ENCODE measurements at places on chromosomes 3 and 15.

DNA sequence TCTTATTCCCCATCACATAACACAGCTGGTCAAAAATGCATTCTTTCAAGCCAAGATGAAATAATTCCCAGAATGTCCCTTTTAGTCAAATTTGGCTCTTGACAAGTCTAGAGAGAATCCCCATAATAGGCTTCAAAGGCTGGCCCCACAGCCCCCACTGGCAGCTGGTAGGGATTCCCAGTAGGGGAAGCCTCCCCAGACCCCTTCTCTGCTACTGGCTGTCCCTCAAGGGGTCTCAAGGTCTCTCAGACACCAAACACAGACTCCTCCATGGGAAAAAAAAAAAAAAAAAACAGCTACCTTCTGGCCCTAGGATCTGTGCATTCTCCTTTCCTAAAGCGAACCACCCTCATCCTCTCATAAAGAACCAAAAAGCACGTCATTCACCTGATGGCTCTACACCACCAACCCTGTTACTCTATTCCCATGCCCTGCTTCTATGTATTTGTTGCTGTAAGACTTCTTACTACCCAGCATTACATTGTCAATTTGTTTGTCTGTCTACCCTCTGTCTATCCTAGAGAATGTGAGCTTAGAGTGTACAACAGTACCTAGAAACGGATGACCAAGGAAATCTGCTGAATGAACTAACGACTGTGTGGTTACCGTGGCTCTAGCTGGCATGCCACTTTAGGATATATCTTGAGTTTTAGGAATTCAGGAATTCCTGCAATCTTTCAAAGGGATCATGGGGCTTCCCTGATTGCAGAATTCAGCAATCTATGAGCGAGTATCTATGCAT lies 164.1 kb upstream of the NSMCE3 start:
- DNase-seq = no peak

DNA sequence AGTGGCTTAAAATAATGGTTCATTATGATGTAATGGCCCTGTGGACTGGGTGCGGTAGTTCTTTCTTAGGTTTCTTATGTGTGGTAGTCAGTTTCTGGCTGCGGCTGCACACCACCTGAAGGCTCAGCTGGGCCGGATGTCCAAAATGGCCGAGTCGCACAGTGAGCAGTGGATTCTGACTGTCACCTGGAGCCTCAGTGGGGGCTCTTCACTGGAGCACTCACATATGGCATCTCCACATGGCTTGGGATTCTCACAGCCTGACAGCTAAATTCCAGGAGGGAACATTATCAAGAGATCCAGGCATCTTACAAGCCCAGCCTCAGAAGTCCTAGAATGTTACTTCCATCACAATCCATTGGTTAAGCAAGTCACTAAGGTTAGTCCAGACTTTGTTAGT lies 26.8 kb upstream of the ALDH1L1 start:
- no peak for DNase-seq

GRCh38 chr3:124779116-124779515 lies 48.9 kb downstream of the UMPS start:
- no peak for DNase-seq

DNA sequence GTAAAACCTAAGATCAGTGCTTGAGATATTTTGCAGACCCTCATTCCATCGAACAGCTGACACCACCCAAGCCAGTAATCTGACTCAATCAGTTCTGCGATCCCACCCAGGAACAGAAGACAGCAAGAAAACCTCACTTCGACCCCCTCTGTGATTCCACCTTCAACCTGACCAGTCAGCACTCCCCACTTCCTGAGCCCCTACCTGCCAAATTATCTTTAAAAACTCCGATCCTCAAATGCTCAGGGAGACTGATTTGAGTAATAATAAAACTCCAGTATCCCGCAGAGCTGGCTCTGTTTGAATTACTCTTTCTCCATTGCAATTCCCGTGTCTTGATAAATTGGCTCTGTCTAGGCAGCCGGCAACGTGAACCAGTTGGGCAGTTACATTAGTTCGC lies 25.7 kb upstream of the CLDN16 start:
- DNase-seq = no peak

DNA sequence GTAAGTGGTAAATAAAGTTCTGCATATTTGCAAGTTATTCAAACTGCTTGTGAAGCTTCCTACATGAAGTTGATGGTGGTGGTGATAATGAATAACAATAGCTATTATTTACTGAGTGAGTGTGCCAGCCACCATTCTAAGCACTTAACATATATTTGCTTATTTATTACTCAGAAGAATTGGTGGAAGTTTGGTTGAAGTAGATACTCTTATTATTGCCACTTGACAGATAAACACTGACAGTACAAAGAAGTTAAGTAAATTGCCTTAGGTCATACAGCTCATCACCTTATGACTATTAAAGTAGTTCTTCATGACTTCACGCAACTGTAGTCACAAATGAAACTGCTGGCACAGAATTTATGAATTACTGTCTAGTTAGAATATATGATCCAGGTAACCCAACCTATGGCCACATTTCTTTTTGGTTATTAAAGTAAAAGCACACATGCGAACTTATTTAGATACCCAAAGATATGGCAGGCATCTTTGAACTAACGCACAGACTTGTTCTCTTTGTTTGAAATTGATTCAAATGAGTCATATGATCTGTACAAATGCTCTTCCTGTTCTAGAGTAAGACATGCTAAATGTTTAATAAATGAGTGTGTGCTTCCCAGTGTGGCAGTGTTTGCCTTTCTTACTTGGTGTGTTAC lies 99.8 kb upstream of the NR2F2 start:
- no peak for DNase-seq

GRCh38 chr15:23642413-23643044 lies 5.1 kb downstream of the MAGEL2 start:
- DNase-seq = peak; percentile 42

- DNase-seq = no peak
Observed at GRCh38 chr3:53142986-53143385, 12.8 kb upstream of the RFT1 start.

DNA sequence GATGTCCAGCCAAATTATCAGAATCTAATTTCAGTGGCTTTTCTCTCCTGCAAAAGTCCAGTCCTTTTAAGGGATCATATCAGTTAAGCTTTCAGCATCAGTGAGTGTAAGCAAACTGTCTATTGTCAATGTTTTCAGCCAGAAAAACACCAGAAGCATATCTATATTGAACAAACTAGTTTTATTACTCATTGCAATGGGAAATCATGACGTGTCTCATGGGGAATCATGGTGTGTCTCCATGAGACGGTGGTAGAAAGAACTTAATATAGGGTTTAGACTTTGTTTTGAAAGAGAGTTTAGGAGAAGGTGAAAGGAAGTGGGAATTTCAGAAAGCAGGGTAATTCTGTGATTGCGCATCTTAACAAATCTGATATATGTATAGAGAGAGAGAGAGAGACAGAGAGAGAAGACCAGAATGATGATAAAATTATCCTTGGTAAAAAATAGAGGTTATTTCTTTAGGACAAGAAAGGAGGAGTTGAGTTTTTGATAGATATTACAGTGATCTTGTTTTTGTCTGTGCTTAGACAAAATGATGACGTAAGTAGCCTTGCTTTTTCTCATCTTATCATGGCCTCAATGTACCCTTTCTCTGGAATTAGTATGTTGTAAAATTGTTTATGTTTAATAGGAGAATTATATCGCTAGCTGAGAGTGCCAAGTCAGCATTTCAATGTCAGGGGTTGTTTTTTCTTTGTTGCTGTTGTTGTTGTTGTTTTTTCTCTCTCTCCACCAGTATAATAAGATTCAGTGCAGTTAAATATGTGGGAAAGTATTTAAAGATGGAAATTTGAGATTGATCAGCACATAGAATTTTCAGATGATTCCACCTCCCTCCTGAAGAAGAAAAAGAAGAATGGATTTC lies 129.9 kb upstream of the OSTN start:
- DNase-seq = no peak

DNA sequence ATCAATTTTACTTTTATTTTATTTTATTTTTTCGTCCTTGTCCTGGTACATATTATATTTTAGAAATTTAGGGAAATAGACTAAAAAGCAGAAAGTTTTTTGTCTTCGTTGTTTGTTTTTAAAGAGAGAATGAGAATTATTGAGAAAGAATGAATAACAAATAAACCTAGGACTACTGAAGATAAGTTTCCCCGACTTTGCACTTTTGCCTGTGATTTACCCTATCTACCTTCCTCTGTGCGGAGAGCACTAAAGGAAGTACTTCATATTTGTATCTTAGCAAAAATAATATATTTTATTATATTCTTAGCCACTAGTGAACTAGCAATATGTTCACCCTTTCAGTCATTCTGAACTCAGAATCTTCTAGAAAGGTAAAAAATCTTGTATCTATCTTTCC lies 60.6 kb downstream of the ECT2 start:
- DNase-seq = no peak

DNA sequence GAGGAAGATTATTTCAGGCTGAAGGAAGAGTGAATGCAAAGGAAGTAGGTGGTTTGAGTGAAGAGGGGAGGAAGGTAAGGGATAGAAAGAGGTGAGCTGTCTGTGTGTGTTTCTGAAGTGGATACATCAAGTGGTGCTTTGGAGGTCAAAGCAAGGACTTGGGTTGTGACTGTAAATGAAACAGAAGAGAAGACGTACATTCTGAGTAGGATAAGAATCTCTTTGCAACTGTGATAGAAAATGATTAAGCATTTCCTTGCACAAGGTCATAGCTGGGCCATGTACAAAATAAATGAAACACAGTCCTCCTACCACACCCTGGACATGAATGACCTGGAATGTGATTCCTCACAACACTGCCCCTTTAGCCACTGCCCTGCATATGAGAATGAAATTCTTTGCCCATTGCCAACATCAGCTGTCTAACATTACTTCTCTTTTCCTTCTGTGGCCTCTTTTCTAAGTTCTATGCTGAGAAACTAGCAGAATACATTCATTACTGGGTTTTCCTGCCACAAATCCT lies 28.3 kb upstream of the MINDY4B start:
- DNase-seq = no peak

- no peak for DNase-seq
Observed at GRCh38 chr3:69357196-69357595, 28.7 kb downstream of the FRMD4B start.

DNA sequence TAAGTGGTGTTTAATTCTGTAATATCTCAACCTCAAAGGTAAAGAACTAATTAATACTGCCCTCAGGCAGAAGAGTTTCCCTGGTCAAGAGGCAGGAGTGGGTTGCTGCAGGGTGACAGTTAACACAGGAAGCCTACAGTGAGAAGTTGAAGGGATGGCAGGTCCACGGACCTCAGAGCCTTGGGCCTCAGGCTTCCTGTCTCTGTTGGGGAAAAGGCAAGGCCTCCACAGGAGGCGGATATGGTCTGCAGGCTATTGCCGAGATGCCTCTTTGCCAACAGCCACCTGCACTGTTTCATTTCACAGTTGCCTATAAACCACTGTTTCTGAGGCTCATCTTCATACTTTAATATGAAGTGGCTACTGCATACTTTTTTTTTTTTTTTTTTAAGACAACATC lies 33.3 kb upstream of the RPN1 start:
- DNase-seq = no peak

GRCh38 chr3:39169712-39170111 lies 16.3 kb upstream of the CSRNP1 start:
- DNase-seq = no peak

GRCh38 chr3:133505813-133506212 lies 67.7 kb upstream of the CDV3 start:
- DNase-seq = no peak

- DNase-seq = no peak
Observed at GRCh38 chr3:38738630-38739395, 77.2 kb downstream of the SCN10A start.

DNA sequence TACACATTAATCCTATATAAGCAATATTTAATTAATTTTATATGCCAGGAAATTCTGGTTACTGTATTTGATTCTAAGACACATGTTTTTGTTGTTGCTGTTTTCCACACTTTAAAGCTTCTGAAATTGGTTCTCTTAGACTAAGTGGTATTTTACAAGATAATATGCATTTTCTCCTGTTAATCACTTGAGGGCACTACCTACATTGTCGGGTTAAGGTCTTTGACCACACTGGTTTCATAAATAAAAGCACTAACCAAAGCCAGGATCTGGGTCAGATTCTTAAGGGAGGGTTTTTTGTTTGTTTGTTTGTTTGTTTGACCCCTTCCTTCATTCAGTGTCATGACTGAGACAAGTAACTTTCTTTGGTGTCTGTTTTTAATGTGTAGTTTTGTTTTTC lies 590.2 kb downstream of the RBMS3 start:
- no peak for DNase-seq

GRCh38 chr15:68307131-68307928 lies 29.8 kb downstream of the FEM1B start:
- DNase-seq = no peak

Measured in NCI-H524 treated with DMSO at 0.1 percent for 48 hours (cell line).